ENCODE measurements at places on chromosomes 4 and X.

DNA sequence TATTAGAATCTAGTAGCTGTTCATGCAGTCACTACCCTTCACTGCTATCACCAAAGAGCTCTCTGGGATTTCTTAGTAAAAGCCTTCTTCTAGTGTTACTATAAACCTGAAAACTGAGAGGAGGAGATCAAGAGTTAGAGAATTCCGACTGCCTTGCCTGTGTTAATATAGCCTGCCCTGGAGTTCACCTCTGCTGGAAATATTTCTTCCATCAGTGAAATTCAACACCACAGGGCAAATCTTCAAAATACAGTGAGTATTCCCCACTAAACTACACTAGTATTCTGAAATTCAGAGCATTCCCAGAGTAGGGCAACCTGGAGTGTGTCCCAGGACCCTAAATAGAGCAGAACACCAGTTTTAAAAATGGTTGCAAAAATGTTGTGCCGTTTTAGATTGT lies 301.1 kb downstream of the ARHGAP24 start:
- peak overlapping the region; percentile 52 for H3K27ac ChIP-seq
- no peaks in the 10 kb centered on the region for H3K36me3 ChIP-seq
- no peak for DNase-seq
- no peaks in the 10 kb centered on the region for H3K27me3 ChIP-seq
- peaks cover 33% of the 10 kb centered on the region for H3K4me1 ChIP-seq

DNA sequence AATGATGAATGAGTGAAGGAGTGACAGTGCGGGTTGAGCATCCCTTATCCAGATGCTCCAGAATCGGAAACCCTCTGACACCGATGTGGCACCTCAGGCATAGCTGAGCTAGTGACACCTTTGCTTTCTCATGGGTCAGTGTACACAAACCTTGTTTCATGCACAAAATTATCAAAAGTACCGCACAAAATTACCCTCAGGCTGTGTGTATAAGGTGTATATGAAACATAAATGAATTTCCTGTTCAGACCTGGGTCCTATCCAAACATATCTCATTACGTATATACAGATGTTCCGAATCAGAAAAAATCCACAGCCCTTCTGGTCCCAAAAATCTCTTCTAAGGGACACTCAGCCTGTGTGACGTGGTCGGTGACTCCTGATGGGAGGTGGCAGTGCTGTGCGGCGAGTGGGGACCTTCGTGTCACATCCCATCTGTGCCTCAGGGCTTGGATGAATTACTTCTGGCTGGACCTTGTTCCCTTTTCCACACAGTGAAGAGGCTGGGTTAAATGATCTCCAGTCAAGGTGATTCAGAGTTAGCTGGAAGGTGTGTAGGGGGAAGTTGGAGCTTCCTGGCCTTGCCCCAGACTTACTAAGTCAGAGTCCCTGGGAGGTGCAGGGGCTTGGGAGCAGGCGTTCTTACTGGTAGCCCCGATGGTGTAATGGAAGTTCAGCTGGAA lies 18.8 kb downstream of the RGS12 start:
- no peaks in the 10 kb centered on the region for H3K36me3 ChIP-seq
- DNase-seq, result no peak
- no peaks in the 10 kb centered on the region for H3K27me3 ChIP-seq
- H3K4me1 ChIP-seq, result peaks cover 12% of the 10 kb centered on the region
- no peak overlapping the region for H3K4me3 ChIP-seq

GRCh38 chr4:3365326-3365725 lies 72.5 kb downstream of the RGS12 start:
- no peak overlapping the region for H3K27ac ChIP-seq
- H3K27me3 ChIP-seq, result no peaks in the 10 kb centered on the region
- no peak for DNase-seq
- peaks cover 11% of the 10 kb centered on the region for H3K4me1 ChIP-seq
- no peaks in the 10 kb centered on the region for H3K36me3 ChIP-seq

GRCh38 chr4:89196745-89197144 lies 85.4 kb downstream of the TIGD2 start:
- H3K36me3 ChIP-seq, result no peaks in the 10 kb centered on the region
- DNase-seq, result no peak
- H3K27ac ChIP-seq, result no peak overlapping the region

DNA sequence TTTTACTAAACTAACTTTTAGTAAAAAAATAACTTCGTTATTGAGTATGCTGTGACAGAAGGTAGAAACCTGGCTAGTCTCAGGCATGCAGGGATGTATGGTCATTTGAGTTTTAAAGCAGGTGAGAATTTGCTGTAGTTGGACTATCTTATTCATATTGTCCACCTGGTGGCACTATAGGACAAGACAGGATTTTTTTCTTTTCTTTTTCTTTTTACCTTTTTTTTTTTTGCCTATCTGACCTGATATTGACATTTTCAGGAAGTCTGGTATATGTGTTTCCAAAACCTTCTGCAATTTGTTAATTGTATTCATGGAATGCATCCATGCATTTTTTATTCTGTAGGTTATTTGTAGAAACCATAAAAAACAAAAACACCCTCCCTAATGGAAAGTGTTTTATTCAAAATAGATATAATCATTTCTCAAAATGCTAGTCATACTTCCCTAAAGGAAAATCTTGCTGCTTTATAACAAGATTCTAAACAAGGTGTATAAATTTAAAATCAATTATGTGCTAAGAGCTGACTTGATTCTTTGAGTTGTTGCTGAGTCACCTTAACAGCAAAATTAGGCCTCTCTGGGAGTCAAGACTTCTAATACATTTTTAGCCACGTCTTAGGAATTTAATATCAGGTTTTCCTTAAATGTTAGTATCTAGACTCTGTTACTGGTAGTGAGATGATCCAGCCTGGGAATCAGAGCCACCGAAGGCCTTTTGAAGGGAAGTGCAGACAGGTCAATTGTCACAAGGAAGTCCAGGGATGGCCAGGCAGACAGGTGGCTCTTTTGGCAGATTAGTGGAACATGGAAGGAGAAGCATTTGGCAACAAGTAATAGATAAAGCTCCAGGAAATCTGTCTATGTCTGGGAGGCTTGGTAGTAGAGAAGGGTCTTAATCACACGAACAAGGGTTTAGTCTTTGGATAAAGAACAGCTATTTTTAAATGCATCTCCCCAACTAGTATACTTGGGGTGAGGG lies 201.3 kb upstream of the GNPDA2 start:
- no peaks in the 10 kb centered on the region for H3K36me3 ChIP-seq
- no peaks in the 10 kb centered on the region for H3K4me1 ChIP-seq
- no peaks in the 10 kb centered on the region for H3K27me3 ChIP-seq
- no peak for DNase-seq
- H3K4me3 ChIP-seq, result no peak overlapping the region

DNA sequence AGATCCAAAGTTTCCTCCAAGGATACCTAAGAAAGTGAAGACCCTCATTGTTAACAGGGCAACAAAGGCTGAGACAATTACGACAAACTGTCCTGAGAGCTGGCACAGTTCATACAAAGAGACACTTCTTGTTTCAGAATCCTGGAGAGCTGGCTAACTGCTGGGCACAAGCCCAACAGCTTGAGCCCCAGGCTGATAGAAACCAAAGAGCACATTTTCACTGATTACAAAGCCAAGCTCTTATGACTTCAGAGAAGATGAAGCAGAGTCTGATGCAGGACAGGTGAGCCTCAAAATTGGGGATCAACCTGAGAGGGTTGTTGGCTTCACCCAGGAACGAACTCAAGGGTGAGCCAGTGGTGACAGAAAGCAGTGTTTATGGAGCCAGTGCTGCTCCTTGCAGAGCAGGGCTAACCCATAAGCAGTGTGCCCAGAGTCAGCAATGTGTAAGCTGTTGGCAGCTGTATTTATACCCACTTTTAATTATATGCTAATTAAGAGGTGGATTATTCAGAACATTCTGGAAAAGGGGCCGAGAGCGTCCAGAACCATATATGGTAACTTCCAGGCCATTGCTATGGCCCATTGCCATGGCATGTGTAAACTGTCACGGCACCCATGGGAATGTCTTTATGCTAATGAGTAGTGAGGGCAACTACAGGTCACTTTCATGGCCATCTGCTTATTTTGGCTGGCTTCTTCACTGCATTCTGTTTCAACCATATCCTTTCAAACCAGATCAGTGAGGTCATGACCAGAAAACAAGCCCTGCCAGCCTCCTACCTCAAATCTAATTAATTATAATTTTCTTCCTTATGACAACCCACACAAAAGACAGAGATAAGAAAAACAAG lies 183.7 kb downstream of the EVC2 start:
- no peak for DNase-seq
- H3K4me3 ChIP-seq, result no peak overlapping the region
- H3K27me3 ChIP-seq, result no peaks in the 10 kb centered on the region
- no peak overlapping the region for H3K27ac ChIP-seq
- no peaks in the 10 kb centered on the region for H3K4me1 ChIP-seq

DNA sequence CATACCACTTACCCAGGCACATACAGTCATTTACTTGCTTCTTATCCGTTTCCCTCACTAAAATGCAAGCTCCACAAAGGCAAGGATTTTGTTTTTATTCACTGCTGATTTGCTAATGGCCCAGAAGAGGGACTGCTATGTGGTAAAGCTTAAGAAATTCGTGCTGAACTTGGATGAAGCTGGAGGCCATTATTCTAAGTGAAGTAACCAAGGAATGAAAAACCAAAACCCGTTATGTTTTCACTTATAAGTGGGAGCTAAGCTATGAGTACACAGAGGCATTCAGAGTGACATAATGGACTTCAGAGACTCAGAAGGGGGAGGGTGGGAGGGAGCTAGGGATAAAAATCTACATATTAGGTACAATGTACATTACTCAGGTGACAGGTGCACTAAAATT lies 47.2 kb downstream of the RAB33B start:
- H3K36me3 ChIP-seq, result peaks cover 5% of the 10 kb centered on the region
- H3K27ac ChIP-seq, result no peak overlapping the region
- no peak overlapping the region for H3K4me3 ChIP-seq
- DNase-seq, result no peak
- no peaks in the 10 kb centered on the region for H3K4me1 ChIP-seq
- H3K27me3 ChIP-seq, result no peaks in the 10 kb centered on the region

- no peak overlapping the region for H3K27ac ChIP-seq
- H3K36me3 ChIP-seq, result no peaks in the 10 kb centered on the region
- H3K4me3 ChIP-seq, result no peak overlapping the region
- no peaks in the 10 kb centered on the region for H3K27me3 ChIP-seq
Observed at GRCh38 chr4:135249024-135249423, 1047.4 kb upstream of the PABPC4L start.

DNA sequence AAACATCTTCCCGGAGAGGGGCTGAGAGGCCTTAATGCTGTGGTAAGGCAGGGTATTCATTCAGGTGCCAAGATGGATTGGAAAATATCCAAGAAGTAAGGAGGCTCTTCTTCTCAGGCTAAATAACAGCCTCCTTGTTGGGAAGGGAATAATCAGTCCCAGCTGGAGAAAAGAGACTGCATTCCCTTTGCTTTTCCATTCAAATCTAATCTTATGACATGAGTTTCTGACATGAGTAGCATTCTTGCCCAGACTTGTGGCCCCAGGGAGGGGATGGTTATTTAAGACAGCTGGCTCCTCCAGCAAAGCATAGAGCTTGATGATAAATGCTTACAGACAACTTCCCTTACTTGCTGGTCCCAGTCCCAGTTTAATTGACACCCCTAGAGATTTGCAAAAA lies 98.3 kb downstream of the DCLK2 start:
- no peaks in the 10 kb centered on the region for H3K36me3 ChIP-seq
- no peak for DNase-seq
- no peaks in the 10 kb centered on the region for H3K4me1 ChIP-seq

DNA sequence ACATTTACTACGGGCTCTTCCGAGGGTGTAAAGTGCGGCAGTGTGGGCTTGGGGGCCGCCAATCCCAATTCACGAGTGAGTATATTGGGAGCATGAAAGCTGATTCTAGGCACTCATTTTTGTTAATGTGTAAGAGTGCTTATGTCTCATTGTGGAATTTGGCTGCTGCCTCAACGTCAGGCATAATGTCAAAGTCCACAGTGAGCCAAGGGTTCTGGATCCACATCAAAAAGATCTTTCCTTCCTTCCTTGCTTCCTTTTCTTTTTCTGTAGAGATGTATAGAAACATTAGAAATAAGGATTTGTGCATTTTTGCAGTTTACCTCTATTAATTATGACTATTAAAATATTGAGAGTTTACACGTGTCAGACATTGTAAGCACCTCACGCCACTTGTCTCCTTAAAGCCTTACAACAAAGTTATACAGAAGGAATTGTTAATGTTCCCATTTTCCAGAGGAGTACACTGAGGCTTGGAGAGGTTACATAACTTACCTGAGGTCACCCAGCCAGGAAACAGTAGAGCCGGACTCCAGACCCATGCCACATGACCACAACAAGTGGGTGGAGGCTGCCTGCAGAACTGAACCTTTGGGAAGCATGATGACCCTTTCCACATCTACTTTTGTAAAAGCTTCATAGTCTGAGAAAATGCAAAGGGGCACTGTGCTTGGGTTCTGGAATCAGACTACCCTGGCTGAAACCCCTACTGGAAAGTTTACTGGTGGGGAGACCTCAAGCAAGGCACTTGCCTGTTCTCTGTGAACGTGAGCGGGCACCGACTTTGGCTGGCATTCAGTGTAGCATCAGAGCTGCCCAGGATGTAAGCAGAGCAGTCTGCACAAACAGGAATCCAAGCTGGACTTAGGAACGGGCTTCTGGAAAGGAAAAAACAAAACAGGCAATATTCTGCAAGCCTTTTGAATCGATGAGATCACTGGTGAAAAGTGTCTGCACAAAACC lies 761 bp downstream of the CLRN2 start:
- no peaks in the 10 kb centered on the region for H3K27me3 ChIP-seq
- H3K27ac ChIP-seq, result no peak overlapping the region
- H3K4me3 ChIP-seq, result no peak overlapping the region
- H3K36me3 ChIP-seq, result peaks cover under 1% of the 10 kb centered on the region
- DNase-seq, result no peak

GRCh38 chrX:153551135-153551534 lies 33.7 kb downstream of the ATP2B3 start:
- H3K27me3 ChIP-seq, result no peaks in the 10 kb centered on the region
- no peak overlapping the region for H3K27ac ChIP-seq
- H3K4me3 ChIP-seq, result no peak overlapping the region
- H3K4me1 ChIP-seq, result no peaks in the 10 kb centered on the region
- DNase-seq, result no peak
- H3K36me3 ChIP-seq, result no peaks in the 10 kb centered on the region

GRCh38 chr4:24768604-24769003 lies 26.8 kb upstream of the SOD3 start:
- H3K4me1 ChIP-seq, result peaks cover 26% of the 10 kb centered on the region
- no peak overlapping the region for H3K4me3 ChIP-seq
- DNase-seq, result no peak
- H3K27me3 ChIP-seq, result no peaks in the 10 kb centered on the region
- no peaks in the 10 kb centered on the region for H3K36me3 ChIP-seq

DNA sequence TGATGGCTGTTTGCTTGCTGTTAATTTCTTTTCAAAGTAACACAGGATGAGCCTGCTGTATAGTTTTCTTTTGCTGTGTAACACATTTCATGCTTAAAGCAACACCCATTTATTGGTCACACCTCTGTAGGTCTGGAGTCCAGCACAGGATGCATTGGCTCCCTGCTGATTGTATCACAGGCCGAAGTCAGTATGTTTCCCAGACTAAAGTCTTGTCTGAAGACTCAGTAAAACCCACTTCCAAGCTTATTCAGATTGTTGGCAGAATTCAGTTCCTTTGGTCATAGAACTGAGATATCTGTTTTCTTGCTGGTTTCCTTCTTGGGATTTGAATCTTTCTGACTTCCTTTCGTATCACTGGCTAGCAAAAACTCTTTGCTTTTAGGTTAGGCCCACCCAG lies 54.3 kb downstream of the LRP2BP start:
- no peaks in the 10 kb centered on the region for H3K4me1 ChIP-seq
- DNase-seq, result no peak
